ENCODE measurements at places on chromosomes 4 and X.

GRCh38 chr4:22941688-22942375 lies 249.1 kb downstream of the GBA3 start:
- no peak for DNase-seq

GRCh38 chrX:67726018-67726417 lies 182.2 kb downstream of the AR start:
- no peak for DNase-seq

GRCh38 chr4:123555233-123555806 lies 158.7 kb downstream of the SPRY1 start:
- DNase-seq, result peak; percentile 86

- no peak for DNase-seq
Observed at GRCh38 chrX:64428371-64428770, 33.1 kb upstream of the MTMR8 start.

DNA sequence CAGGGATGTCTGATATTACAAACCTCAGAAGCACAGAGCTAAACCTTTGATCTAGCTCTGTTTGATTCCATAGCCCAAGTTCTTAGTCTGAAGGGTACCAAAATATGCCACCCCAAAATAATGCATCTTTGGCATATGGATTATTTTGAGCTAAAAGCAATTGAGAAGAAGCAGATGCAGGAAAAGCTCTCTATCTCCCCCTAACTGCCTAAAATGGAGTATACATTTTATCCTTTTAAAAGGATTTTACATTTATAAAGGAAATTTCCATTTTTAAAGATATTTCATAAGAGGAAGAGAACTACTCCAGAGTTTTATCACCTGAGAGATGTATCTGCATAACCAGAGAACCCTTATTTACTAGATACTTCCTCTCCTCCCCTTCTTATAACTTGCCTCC lies 158.7 kb downstream of the ZNF674 start:
- DNase-seq, result no peak

- DNase-seq, result peak; percentile 31
Observed at GRCh38 chr4:110633358-110634341, 10.8 kb upstream of the PITX2 start.

- DNase-seq, result peak; percentile 0
Observed at GRCh38 chrX:54288277-54288676, 69.6 kb downstream of the WNK3 start.

DNA sequence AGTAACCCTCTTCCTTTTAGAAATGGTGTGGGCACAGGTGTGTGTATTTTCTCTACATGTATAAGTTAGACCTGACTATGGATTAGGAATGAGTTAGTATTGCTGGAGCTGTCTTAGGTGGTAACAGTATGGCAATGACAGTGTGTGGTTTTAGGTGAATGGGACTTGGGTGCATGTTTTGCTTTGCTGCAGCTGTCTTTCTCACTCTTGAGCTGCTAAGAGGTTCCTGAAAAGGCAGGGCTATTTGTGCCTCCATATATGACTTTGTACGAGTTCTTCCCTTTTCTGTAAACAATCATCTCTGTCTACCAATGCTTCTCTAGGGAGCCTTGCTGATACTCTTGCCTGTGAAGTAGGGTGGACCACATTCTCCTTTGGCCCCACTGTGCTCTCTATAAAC lies 234.8 kb upstream of the HHIP start:
- no peak for DNase-seq

- DNase-seq, result no peak
Observed at GRCh38 chrX:24526616-24527015, 61.5 kb downstream of the PDK3 start.

GRCh38 chr4:176242764-176243347 lies 26.2 kb downstream of the ASB5 start:
- DNase-seq, result no peak

DNA sequence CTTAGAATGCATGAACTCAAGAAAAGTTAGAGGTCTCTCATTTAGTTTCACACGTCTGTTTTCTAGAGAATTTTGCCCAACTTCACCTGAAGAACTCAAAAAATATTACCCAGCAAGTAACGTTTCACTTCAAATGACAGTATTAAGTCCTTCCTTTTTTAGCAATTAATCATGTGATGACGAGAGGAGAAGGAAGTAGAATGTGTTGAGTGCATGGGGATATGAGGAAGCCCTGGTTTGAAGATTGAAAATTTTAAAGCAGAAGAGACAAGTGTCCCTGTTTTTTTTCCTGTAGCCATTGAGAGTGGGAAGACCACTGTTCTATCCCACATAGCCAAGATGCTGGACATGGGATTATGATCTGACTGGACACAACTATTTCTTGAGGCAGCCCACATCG lies 406.3 kb upstream of the CPEB2 start:
- DNase-seq, result no peak
